ENCODE measurements at places on chromosomes 13 and 19.

DNA sequence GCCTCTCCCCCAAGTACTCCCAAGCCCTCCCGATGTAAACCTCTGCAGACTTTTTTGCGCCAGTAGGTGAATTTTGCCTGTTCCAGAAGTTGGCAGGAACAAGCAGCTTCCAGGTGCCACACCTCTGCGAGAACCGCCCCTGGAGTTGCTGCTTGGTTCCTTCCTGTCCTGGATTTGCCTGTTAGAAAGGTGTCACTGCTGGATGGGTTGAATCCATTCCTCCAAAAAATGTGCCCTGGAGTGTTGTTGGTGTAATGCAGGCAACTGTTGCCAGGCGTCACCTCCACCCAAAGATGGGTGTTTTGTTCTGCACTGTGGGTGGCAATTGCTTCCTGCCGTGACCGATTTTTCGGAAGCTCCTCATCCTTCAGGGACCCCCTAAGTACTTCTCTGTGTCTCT is 5.7 kb downstream of the PGPEP1 start:
- DNase-seq: no peak

DNA sequence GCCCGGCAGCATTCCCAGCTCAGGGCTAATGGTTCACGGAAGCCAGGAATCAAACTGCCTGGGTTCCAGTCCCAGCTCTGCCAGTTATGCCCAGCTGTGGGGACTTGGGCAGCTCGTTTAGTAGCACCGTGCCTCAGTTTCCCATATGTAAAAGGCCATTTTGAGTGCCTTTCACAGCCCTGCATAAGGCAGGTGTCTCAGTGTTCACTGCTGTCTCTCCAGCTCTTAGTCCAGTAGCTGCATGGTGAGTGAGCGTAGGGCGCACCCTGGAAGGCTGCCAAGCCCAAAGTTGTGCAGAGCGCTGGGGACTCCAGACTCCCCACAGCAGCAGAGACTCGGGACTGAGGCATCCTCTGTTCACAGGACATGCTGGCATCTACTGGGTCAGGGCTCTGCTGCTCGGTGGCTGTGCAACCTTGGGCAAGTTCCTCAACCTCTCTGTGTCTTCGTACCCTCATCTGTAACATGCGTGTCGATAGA is 5.5 kb downstream of the RPL28 start:
- DNase-seq: no peak

GRCh38 chr13:111789011-111789410 is 277.9 kb upstream of the SOX1 start:
- no peak for DNase-seq

- no peak for DNase-seq
These were observed 14.0 kb downstream of the CDX2 start for GRCh38 chr13:27955014-27955591.

GRCh38 chr13:39349391-39349960 is 253.5 kb downstream of the LHFPL6 start:
- no peak for DNase-seq

DNA sequence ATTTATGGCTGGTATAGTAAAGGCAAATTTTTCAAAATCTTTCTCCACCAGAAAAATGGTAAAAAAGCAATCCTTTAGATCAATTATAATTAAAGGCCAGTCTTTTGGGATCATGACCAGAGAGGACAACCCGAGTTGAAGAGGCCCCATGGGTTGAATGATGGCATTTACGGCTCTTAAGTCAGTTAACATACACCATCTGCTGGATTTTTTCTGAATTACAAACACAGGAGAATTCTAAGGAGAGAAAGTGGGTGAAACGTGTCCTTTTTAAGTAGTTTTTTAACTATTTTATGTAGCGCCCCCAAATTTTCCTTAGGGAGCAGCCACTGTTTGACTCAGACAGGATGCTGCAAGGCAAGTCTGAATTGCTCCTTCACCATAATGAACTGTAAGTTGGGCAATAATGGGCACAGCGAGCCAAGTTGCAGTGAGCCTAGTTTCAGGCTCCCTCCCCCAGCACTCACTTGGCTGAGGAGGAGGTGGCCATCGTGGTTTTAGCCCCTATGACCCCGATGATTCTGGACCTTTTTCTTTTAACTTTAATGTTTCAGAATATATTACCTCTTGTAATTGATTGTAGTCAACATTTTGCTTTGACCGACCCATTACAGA is 13.6 kb upstream of the ZNF611 start:
- DNase-seq: peak; percentile 58

GRCh38 chr13:92265408-92265807 is 867.0 kb downstream of the GPC5 start:
- DNase-seq: no peak

- no peak for DNase-seq
These were observed 115.9 kb downstream of the TSHZ3 start for GRCh38 chr19:31233295-31233800.

DNA sequence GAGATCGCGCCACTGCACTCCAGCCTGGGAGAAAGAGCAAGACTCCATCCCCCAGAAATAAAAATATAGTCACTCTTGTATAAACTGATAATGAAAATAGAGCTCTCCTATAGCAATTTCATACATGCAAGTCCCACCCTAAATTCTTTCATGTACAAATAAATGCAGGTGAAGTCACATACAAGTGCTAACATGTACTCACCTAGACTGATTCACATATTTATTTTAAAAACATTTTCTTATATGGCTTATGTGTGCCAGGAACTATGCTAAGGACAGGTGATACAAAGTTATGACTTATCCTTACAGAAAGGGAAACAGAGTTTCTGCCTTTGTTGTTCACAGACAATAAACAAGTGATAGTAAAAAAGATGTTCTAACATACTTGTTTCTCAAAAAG is 32.0 kb downstream of the USP12 start:
- no peak for DNase-seq

Data from CD4-positive, alpha-beta T cell treated with Interleukin-2 at 100 ng/mL for 4 hours (primary cell).